ENCODE measurements at places on chromosomes 6 and 20.
A peak's percentile ranks its signal among the peaks of the same experiment; 100 is the strongest.

- peak; percentile 64 for DNase-seq
Observed at GRCh38 chr6:151723152-151723551, 84.3 kb upstream of the ESR1 start.

GRCh38 chr20:25018425-25018824 is 25.9 kb upstream of the APMAP start:
- DNase-seq = no peak

DNA sequence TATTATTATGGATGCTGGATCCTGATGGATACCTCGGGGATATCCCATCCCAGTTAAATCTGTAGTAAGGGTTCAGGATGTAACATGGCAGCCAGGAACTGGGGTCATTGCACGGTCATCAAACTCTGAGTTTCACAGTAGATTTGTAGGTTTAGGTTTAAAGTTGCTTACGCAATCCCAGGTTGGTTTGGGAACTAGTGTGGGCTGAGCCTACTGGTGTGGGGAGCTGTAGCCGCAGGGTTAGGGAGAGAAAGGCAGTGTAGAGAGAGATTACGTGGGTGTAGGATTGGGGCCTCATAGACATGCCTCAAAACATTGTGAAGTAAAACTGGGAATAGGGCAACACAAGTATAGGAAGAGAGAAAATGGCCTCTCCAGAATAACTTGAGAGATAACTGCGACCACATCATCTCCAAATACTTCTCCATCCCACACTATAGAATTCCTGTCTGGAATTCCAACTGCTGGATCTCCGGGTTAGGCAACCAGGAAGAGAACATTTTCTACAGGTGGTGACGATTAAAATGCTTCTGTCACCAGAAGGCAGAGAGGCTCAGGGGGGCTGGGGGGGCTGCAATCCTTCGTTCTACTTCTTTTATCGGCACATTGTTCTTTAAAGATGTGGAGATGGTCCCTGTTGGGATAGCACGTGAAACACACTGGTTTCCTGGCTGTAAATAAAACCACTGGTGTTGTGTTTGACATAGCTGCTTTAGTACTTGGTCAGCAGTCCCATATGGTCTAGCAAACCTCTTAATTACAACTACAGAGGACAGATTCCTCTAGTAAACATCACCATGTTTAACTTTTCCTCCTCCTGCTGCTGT is 44.9 kb upstream of the TMEM170B start:
- DNase-seq = no peak

DNA sequence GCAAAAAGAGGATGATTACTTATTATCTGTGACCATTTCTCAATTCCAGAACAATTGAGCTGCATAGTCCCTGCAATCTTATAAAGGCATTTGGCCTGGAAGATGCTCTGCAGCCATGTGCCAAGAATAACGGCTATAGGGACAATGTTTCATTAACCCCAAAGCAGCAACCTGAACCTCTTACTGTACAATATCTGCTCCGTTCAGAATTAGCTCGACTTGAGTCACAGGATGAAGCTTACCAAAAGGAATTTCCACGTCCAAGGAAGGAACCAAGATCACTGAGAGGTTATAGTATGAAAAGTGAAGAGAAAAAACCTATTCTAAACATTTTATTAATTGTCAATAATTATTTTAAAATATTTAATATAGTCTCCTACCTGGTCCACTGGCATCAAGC is 167.3 kb upstream of the GMDS start:
- no peak for DNase-seq

DNA sequence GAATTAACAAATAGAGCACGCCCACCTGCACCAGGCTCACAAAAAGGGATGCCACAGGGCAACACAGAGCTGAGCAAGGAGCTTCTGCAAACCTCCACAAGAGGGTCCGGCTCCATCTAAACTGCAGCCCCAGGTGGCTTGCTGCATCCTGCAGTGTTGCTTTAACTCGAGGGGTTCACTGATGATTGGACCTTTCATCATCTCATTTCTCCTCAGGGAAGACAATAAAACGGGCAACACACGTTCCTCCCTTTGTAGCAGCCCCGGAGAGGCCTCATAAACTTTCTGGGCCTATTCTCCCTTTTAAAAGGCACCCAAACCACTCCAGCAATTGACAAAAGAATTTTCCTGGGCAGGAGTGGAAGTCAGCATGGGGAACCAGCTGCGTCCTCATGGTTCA is 161.5 kb upstream of the CDH4 start:
- no peak for DNase-seq

DNA sequence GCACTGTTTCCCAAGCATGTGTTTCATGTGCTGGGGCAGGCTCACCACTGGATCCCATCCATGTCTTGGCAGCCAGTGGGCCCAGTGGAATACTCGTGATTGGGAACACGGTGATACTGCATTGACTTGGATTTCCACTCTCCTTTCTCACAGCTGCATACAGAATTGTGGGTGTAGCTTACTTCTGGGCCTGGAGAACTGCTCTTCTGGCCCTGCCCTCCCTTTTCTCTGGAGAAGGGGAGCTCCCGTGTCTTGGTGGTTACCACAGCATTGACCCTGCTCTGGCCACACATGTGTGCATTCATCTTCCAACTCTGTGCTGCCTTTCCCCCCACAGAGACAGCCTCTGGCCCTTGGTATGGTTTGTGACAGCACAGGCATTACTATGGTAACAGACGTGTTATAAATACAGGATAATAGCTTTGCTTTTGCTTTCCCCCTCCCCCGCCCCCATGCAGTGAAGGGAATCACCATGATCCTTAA is 21.6 kb downstream of the SOBP start:
- no peak for DNase-seq

- DNase-seq = no peak
Observed at GRCh38 chr20:5374171-5374570, 57.4 kb upstream of the PROKR2 start.

DNA sequence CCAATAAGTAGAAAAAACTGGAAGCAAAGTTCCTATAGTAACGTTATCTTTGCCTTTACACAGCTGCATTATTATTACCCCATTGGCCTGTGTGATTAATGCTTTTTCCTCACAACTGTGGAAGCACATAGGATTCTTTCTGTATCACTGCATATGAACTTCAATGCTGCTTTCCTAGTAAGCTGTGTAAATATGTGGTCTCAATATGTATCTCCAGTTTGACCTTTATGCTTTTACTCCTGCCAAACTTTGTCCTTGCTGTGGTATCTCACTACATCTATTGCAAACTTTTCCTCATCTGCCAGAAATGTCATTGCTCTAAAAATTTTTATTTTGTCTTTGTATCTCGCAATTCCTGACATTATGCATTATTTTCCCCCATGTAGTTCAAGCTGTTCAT is 168.6 kb downstream of the ZFAND3 start:
- no peak for DNase-seq

DNA sequence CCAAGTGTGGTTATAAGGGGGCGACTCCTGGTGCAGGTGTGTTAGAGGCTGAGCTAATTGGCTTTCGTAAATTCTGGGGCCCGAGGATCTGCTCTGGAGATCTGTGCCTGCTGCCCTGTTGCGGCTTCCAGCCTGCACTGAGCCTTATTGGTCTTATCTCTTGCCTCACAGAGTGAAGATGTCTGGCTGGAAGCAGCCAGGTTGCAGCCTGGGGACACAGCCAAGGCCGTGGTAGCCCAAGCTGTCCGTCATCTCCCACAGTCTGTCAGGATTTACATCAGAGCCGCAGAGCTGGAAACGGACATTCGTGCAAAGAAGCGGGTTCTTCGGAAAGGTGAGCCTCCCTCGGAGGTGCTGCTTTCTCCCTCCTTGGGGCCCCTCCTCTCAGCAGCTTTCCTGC is 20.0 kb downstream of the PRPF6 start:
- DNase-seq = no peak

DNA sequence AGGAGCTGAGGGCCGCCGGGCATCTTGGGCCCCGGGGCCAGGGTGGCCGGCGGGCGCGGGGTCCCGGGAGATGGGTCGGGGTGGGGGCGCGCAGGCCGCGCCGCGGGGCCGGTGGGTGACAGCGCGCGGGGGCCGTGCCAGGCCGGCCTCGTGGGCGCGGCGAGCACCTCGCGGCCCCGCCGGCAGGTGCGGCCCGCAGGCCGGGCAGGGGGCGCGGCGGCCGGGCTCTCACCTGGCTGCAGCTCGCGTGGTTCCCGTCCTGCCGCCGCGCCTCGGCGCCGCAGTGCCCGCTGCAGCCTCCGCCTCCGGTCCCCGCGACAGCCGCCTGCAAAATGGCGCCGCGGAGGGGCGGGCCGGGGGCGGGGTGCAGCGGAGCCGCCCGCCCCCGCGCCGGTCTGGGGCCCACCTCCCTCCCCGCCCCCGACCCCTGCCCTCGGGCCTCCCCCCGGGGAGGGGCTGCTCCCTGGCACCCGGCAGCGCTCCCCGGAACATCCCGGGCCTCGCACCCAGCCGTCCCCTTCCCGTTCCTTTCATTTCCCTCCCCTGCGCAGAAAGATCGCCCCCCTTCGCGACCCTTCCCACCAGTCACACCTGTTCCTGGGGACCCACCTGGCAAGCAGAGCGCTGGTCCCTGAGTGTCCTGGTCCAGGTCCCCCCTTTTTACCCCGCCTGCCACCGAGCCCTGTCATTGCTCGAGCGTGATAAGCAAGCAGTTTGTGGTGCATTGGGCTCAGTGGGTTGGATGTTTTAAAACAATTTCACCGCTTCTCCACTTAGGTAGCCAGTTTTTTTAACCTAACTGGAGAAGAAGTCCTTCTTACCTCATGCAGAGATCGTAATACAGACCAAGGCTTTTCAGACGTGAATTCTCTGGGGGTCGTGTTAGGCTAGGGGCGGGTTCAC is at the start of gene SLC23A2:
SLC23A2 (minus strand) TSS at position 337 of the 903 bp plus-strand sequence. CDS start 68,948 bp downstream, outside the sequence.
- peak; percentile 57 for DNase-seq

DNA sequence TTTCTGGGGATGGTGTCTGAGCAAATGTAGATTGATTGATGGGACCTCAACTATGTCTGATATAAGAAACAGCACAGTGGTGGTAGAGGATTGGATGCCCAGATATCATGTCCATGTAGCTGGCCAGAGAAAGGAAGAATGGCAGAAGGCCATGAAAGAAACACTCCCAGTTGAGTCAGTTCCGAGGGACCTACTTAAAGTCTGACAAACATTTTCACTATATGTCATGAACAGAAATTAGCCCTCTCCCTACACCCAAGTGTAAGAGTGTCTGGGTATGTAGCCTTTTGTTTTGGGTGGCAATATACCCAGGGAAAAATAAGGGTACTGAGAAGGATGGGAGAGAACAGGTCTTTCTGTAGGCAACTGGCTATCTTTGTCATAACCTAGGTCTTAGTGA is 434.2 kb downstream of the BCKDHB start:
- no peak for DNase-seq

DNA sequence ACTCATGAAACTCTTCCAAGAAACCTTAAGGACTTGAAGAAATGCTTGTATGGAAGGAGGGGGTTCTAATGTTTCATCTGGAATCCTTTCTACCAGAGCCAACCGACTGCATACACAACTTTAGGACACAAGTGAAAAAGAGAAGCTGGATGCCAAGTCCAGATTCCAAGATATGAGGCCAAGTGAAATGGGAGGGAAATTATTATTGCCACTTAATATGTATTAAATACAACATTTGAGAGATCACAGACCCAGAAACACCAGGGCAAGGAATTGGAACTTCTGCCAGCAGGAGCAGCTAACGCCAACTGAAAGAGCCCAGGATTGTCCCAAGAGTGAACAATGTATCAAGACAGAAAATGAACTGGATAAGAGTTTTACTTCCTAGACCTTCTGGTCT is 144.2 kb downstream of the ARHGAP18 start:
- no peak for DNase-seq

DNA sequence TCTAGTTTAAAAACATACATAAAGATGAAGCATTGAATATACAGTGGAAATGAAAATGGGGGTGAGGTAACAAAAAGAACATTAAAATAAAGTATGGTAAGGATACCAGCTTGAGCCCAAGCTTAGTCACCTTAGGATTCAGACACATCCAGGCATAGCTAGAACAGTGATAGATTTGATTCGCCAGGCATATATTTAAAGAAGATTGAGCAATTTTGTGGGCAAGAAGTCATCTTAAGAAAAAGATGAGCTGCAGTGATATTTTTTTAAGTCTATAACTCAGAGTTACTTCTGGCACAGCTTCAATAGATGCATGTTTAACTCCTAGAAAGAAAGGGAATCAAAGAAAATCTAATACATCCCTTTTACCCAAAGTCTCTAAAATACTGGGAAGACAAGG is 97.9 kb downstream of the BMP5 start:
- DNase-seq = no peak

DNA sequence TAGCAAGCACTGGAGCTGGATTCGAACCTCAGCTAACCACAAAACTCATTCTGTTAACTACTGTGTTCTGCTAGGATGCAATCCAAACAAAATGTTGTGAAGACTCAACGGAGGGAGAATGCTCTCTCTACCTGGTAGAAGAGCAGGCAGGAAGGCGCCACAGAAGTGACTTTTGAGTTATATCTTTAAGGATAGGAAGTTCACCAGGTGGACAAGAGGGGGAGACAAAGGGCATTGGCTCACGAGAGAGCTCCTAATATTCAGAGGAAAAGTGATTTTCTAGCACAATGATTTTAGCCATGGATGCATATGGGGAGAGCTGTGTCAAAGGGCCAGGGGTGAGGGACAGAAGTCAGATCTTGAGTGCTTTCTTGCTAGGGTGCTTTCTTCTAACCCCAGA is 108.4 kb upstream of the MAFB start:
- DNase-seq = no peak
